ENCODE measurements at places on chromosomes 6 and 20.

DNA sequence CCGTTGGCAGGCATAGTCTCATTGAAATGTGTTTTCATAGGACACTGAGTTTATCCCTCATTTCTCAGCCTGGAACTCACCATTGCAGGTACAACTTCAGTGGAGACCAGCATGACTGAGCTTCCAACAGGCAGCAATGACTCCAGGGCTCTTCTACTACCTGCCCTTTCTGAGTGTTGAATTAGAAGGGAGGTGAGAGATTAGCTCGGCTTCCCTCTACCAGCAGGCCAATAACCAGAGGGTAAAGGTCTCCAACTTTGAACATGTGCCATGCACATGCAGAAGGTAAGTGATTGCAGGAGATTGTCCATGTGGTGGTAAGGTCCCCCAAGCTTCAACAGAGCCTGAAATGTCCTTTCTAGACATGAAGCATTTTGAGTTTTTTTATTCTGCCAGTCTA lies 233.8 kb upstream of the SUPT3H start:
- no peak for DNase-seq

DNA sequence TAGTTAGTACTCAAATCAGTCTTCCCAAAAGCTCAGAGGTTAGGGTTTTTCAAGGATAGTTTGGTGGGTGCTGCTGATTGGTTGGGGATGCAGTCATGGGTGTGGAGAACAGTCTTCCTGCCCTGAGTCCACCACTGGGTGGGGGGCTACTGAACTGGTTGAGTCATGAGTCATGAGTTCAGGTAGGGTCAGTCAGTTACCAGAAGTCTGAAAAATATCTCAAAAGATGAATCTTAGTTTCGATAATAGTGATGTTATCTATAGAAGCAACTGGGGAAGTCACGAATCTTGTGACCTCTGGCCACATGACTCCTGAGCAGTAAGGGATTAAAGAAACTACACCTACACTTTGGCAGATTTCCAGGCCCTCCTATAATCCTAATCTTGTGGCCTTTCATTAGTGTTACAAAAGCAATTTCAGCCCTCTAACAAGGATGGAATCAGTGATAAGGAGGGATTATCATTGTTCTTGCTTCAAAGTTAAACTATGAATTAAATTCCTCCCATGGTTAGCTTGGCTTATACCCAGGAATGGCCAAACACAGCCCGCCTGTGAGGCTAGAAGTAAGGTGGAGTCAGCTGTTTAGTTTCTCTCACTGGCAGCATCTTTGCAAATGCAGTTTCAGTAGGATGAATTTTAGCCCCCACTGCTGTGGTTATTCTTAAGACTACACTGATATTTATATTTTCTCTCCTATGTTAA lies 33.3 kb upstream of the NKAIN2 start:
- no peak for DNase-seq

- no peak for DNase-seq
Measured at GRCh38 chr6:101290346-101290745, 103.2 kb upstream of the GRIK2 start.

- no peak for DNase-seq
Measured at GRCh38 chr6:149209871-149210775, 107.4 kb upstream of the TAB2 start.

GRCh38 chr20:1877609-1878200 lies 17.5 kb upstream of the SIRPA start:
- no peak for DNase-seq
